ENCODE measurements at places on chromosomes 5 and 9.

- no peak for DNase-seq
These were observed 40.2 kb downstream of the FBXW11 start for GRCh38 chr5:171966270-171966669.

GRCh38 chr9:124290053-124290591, 32.4 kb downstream of the NEK6 start:
- DNase-seq: no peak

DNA sequence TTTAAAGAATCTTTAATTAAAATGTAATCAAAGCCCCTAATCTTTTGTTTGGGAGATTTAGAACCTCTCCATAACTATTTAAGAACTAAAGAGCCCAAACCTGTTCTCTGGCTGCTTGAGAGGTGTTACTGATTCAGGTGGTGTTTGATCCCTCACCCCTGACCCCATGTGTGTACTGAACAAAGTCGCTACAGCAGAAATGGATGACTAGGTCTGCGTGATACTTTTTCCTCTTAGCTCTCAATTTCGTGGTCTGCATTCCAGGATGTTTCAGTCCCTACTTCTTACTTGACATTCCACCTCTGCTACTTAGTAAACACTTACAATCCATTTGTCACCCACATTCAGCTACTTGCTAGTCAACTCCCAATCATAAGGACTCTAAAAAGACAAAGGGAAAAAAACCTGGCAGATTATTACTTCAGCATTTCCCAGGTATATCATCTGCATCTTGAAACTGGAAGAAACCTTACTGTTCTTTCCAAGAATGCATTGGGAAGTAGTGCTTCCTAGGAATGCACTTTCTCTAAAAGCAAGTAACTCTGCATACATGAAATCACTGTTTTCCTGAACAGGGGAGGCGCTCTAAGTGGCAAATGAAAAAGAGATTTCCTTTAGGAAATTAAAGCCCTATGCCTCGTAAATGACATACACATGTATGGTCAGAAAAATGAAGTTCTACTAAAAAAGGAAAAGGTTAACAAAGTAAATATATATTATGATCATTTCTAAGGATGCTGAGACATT, 1091.6 kb downstream of the PTPRD start:
- DNase-seq: no peak

DNA sequence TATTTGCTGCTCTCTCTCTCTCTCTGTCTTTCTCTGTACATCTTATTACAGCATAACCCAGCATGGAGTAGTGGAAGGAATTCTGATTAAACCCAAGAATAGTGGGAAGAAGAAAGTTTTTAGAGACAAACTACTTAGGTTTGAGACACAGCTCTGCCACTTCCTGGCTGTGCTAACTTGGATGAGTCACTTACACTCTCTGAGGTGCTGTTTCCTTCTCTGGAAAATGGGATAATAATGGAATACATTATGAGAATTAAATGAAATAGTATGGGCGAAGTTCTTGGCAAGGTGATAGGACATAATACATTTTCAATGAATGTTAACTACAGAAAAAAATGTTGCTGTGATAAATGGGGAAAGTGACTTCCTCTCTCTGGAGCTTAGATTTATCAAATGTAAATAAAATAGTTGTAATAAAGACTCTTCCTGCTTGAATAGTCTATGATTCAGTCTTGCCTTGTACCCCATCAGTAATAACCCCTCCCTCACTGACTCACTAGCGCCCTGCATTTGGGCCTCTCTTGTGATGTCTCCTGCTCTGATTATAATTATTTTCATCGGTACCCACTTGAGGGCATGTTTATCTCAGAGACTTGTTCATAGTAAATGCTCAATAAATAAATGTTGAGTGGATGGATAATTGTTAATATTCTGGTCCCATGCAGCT, 27.6 kb downstream of the KIF4B start:
- DNase-seq: no peak

DNA sequence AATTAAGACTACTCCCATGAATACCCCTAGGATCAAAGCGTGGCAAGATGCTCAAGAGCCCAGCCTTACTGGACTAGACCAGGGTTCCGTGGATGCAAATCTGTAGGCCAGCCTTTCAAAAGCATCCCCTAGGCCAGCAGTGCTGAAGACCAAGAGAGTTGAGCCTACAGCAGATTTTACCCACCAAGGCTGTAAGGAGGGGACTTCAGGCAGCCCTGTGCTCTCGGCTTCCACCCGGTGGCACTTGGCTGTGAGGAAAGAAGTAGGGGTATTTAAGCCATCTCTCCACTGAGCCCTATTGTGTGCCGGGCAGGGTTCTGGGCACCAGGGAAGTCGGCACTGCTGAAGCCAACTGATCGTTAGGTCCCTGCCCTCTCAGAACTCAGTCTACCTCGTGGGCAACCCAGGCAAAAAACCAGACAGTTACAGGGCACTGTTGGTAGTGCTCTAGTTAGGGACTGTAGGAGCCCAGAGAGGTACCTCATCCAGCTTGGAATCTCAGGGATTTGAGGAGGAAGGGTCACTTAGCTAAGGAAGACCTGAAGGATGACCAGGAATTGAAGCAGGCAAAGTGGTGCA, 25.5 kb downstream of the TCF7 start:
- no peak for DNase-seq

- no peak for DNase-seq
These were observed 43.5 kb downstream of the LPAR1 start for GRCh38 chr9:110994771-110995241.

DNA sequence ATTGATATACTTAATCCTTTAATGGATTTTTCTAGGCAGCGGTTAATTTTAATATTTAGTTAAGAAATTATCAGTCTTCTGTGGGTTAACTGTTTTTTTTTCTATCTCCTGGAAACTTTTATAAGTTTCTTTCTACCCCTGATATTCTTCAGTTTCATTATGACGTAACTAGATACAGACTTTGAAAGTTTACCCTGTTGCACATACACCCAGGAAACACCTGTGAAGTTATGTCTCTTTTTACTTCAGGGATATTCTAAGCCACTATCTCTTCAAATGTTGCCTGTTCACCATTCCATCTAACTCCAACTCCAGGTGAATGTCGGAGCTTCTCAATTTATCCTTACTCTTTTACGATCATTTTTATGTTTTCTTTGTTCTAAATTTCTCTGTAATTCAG, 329.0 kb downstream of the ICE1 start:
- DNase-seq: no peak

DNA sequence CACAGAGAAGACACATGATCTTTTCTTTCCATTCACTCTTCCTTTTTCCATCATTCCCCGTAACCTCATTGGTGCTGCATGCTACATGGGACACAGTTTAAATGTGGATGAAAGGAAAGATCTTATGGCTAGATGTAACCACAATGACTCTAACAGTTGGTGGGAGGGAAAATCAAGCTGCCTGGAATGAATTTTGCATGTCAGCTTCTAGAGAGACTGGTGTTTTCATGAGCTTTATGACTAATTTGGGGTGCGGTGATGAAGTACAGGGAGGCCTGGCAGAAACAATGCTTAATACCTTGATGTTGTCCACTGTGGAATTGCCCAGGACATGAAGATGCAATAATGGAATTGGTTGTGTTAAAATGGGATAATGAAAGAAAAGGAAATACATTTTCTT, 55.9 kb upstream of the MYO10 start:
- DNase-seq: no peak

DNA sequence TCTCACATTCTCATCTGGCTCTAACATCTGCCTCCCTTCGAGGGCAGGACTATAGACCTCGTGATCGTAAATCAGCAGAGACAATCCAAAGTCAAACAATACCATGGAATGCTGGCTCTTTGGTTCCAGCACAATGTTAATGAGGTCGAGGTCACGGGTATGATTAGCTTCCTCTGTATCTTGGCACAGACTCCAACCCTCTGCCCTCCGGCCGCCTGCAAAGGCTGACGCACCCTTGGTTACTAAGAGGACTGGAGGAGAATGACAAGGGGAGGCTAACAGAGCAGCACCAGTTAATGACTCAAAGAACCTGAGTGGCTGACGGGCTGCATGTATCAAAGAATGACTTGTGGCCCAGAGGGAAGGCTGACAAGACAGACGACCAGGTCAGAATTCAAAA, 10.1 kb downstream of the LHFPL2 start:
- no peak for DNase-seq

DNA sequence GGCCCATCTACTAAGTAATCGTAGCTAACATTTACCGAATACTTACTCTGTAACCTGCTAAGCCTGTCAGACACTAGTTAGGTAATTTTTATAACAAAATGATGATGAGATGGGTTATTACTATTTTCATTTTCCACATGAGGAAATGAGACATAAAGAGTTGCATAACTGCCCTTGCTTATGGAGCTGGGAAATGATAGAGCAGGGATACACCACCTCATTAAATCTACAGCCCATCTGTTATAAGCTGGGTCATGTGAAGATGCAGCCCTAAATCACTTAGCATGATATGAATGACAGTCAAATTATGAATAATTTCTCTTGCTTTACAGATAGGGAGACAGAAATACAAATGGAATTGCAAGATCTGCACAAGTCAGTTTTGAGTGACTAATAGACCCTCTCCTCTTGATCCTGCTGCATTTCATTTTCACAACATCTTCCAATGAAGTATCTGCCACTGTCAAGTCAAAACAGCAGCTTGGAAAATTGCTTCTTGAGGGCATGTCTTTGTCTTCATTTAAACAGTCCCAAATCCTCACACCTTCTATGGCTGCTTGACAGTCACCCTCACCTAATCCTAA, 364.7 kb downstream of the PRELID2 start:
- no peak for DNase-seq

GRCh38 chr9:27125936-27126335, 16.9 kb downstream of the TEK start:
- no peak for DNase-seq

DNA sequence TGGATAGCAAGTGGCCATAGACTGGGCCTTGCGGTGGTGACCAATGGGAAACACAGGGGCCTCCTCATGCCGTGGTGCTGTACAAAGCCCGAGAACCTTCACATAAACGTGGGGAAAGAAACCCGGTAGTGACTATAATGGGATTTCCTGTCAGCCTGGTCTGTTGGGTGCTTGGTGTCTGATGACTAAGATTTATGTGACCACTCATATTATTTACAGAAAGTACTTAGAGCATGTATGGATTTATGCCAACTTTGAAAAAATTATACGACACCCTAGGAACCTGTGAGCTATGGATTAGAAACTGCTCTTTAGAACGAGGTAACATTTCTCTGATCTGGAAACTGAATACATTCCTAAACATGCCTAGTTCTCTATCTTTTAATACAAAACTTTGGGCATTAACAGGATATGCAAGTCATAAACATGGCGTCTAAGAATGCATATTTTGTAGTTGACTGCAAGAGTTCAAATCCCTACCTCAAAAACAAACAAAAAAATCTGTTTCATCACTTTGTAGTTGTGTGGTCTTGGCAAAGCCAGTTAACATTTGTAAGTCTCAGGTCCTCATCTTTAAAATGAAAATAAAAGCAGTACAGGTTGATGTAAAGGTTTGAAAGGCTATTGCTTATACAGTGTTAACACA, 85.4 kb downstream of the TMEM167A start:
- DNase-seq: no peak

GRCh38 chr5:177264178-177264577, 39.3 kb downstream of the RAB24 start:
- DNase-seq: no peak

- DNase-seq: no peak
These were observed 5.7 kb downstream of the TBCA start for GRCh38 chr5:77770293-77771005.

GRCh38 chr5:75395277-75395676, 58.3 kb downstream of the HMGCR start:
- no peak for DNase-seq

GRCh38 chr9:95480346-95480745, 36.4 kb downstream of the PTCH1 start:
- no peak for DNase-seq

- no peak for DNase-seq
These were observed 42.8 kb downstream of the RAPGEF1 start for GRCh38 chr9:131697097-131697496.

GRCh38 chr5:33827018-33827707, 64.6 kb downstream of the ADAMTS12 start:
- no peak for DNase-seq

GRCh38 chr9:35404865-35405264, 85.0 kb upstream of the RUSC2 start:
- no peak for DNase-seq

- no peak for DNase-seq
These were observed 31.7 kb downstream of the UBE2QL1 start for GRCh38 chr5:6480133-6481051.

- no peak for DNase-seq
These were observed 9.2 kb downstream of the STC2 start for GRCh38 chr5:173318881-173319620.

DNA sequence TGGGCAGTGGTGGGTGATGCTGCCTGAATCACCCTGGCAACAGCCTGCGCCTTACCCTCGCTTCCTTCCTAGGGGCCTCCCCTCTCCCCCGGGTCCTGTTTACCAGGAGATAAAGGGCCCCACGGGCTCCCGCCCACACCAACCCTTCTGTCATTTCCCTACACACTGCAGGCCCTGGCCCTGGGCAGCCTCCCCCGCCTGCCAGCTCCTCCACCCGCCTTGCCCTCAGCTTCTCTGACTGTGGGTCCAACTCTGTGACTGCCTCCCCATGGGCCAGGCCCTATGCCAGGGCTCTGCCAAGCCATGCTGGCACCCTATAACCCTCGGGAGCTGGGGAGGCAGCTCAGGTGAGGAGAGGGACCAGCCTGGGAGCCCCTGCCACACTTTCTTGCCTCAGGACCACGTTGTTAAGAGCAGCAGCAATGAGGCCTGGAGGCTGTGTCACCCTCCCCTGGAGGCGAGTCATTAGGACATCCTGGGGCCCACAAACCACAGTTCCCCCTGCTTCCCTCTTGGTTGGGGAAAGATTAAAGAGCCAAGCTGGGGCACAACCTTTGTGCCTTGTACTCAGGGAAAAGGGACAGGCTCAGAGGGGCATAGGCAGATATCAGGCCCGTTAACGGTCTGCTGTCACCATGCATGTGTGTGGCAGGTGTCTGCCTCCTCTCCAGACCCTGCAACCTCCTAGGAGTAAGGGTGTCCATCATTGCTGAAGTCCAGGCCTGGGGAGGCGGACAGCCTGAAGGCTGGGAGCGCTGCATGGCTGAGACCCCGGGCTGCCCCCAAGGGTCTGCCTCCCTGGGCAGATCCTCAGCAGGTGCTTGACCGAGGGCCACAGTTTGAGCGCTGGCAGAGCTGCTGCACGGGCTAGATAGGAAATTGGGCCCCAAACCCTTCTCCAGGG, 2.8 kb downstream of the MGAT4B start:
- DNase-seq: no peak

GRCh38 chr5:15783734-15784133, 283.8 kb downstream of the FBXL7 start:
- no peak for DNase-seq

GRCh38 chr5:116569999-116570398, 4.6 kb downstream of the SEMA6A start:
- no peak for DNase-seq

- no peak for DNase-seq
These were observed 28.0 kb upstream of the ADAM19 start for GRCh38 chr5:157603333-157604190.

GRCh38 chr9:89958086-89958485, 353.3 kb downstream of the GADD45G start:
- DNase-seq: no peak

GRCh38 chr9:97905228-97905627, 17.1 kb downstream of the TRMO start:
- no peak for DNase-seq

Measured in NCI-H1048 (cell line).